ENCODE measurements at places on chromosomes 2 and 18.

DNA sequence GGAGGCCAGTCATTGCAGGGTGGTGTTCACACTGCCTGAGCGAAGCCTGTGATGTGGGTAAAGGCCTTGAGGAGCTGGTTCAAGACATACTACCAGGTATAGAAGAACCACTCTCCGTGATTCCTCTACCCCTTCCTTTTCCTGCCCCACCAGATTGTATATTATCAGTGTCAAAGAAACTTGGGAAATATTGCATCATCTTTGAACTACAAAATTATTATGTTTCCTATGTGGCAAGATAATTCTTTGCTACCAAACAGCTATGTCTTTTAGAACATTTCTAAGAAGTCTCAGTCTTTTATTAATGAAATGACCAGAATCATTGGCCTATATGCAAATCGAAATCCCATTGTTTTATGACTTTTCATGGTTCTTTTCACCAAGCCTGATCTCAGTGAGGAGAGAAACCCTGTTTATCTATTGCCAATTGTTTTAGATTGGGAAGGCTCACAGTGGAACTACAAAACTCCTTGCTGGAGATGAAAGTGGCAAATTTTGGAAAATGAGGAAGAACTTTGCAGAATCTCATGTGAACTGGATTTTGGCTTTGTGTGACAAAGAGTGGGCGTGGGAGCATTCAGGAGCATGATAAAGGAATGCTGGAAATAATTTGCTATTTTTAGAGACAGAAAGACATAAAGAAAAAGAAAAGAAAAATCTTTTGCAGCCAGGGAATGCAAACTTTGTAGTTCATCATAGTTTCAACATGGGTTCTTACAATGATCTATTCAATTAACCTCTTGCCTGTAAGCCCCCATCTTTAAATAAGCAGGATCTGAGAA, 286.9 kb downstream of the INSIG2 start:
- DNase-seq = no peak

DNA sequence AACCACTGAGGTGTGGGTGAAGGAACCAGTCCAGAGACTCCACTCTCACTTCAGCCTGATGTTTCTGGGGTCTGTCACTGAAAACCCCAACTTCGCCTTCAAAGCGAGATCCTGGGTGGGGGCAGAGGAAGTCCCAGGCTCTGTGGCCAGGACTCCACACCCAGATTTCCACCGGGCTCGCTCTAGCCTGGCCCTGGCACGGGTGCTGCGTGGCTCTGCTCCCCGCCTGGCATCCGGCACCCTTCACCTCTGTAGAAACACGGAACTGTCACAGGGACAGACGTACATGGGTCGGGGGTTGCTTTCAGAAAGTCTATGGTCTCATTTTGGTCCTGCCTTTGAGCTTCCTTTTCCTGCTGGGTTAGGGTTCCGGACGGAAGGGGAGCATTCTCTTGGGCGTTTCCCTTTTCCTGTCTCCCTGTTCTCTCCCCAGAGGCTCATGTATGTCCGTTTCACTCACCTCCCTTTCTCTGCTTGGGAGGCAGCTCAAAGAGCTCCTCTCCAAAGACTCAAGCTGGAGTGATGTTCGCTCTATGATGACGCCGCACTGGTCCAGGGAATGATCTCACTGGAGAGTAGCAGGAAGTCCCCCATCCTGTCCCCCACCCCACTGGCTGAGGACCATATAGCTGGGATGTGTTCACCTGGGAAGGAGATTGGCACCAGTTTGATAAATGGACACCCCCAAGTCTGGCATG, 41.5 kb downstream of the ODC1 start:
- no peak for DNase-seq

DNA sequence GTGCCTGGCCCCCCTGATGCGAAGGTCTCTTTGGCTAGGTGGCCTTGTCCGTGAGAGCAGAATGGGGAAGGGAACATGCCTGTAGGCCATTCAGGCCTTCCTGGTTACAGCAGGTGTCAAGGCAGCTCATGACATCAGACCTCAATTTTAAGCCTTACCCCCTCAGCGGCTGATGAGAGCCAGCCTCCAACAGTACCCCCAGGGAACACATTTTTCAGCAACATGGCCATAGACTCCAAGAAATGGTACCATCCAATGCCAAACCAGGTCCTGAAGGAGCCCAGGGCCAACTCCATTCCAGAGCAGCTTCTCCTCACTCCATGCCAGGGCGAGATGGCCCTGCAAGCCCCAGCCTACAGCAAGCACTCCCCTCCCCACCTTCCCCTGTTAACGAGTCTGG, 199.2 kb downstream of the SMAD2 start:
- DNase-seq = no peak

DNA sequence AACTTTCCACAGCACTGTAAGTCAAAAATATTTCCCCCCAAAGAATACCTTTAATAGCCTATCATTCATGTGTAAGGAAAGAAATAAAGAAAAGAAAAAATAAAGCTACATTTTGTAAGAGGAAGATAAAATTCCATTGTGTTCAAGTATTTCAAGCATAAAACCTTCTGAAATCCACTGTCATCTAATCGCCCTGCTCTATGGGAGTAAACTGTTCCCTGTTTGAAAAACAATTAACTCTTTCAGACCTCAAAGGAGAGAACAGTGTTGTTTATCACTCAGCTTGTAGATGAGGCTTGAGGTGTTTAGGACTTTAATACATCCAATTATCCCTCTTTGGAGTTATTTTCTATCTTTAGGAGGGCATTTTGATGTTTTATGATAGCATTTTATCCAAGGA, 112.2 kb upstream of the REG3G start:
- no peak for DNase-seq

DNA sequence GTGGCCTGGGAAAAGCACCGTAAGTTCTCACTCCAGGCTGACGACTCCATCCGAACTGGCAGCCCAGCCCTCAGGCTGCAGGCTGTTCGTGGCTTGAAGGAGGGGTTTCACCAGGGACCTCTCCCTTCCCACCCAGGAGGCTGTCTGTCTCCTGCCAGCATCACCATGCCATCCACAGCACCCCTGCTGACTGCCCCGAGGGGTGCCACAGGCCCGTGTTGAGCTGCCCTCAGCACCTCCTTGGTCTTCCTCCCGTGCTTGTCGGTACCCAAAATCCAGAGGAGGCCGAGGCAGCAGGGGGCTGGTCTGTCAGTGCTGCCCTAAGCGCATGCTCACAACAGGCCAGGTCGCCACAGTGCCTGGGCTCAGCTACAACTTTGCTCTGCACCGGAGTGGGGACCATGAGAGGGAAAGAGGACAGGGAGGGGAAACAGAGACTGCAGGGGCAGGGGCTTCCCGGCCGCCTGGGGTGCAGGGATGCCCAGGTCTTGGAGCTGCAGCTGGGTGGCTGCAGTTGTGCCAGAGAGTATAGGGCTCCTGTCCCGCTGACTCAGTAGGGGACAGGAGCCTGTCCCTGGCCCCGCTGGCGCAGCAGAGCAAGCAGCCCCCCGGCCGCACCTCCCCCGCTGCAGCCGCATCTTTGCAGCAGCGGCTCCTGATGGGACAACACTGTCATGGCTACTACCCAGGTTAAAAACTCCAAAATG, 963.7 kb upstream of the CRIM1 start:
- no peak for DNase-seq

GRCh38 chr2:27095745-27096651, 9.4 kb downstream of the KHK start:
- peak; percentile 50 for DNase-seq

GRCh38 chr2:46984642-46985476, 69.3 kb upstream of the MCFD2 start:
- DNase-seq = peak; percentile 96

DNA sequence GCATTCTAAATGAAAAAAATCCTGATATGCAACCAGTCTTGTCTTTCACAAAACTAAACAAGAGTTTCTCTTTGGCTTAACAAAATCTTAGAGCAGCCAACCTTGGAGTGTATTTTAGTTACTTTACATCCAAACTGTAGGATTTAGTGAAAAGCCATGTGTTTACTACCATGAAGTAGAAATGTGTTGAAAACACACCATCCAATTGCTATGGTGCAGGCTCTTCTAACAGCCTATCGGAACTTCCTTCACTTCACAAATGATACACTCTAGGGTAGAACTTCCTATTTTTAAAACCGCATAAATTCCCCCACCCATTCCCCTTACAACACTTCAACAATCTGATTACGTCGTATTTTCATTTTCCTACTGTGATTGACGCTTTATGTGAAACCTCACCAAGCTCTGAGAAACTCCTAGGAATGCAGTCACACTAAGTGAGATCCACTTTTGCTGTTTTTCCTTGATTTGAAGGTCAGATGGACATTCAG, 74.4 kb upstream of the MAP4K4 start:
- peak; percentile 97 for DNase-seq

DNA sequence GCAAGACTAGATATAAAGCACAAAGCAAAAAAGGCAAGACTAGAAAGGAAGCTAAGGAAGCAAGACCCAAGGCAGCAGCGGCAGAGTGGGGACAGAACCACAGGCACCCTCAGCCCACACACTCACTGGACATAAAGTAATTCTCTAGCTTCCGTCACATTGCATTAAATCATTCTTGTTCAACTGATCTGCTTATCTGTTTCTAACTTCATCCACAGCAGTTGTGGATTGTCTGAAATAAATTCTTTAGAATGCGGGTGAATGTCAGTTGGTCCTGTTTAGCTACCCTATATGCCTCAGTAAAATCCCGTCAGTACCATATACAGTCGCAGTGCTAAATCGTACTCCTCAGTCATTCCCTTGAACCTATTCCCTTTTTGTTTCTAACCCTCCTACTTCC, 183.2 kb upstream of the SLC39A10 start:
- DNase-seq = peak; percentile 48

- DNase-seq = no peak
These were observed 94.8 kb upstream of the OTOS start for GRCh38 chr2:240235149-240235803.

GRCh38 chr18:6022845-6023244, 127.5 kb upstream of the TMEM200C start:
- no peak for DNase-seq

- DNase-seq = no peak
These were observed 49.9 kb upstream of the RAB6C start for GRCh38 chr2:129929321-129930290.

GRCh38 chr18:56323673-56324072, 314.7 kb downstream of the TXNL1 start:
- no peak for DNase-seq

GRCh38 chr18:77433076-77433475, 183.4 kb downstream of the GALR1 start:
- no peak for DNase-seq

DNA sequence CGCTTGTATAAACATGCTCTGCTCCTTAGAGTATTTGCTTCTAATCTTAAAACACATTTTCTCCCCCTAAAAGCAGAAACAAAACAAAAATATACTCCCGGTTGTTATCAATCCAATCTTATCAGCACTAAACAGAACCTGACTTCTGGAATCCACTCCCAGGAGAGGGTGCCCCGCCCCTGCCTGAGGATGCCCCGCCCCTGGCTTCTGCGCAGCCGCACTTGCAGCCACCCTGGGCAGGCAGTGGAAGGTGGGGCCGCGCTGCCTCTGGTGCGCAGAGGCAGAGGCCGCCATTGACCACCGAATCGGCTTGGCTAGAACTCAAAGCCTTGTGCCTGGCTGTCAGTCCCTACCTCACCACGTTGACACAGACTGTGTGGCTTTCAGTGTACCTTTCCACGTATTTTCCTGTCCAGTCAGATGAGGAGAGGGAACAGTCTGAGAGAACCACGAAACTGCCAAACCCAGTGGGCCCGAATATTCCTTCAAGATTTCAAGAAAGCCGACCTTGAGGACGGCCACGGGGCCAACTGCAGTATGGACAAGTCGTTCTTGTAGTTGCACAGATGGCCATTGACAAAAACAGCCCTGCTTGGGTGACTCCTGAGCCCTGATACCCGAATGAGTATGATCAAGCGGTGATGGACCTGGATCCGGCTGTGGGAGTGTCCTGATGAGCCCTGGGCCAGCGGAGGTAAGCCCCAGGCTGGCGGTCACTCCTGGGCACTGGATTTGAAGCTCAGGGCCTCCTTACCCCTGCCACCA, 46.2 kb upstream of the ARHGAP28 start:
- no peak for DNase-seq

DNA sequence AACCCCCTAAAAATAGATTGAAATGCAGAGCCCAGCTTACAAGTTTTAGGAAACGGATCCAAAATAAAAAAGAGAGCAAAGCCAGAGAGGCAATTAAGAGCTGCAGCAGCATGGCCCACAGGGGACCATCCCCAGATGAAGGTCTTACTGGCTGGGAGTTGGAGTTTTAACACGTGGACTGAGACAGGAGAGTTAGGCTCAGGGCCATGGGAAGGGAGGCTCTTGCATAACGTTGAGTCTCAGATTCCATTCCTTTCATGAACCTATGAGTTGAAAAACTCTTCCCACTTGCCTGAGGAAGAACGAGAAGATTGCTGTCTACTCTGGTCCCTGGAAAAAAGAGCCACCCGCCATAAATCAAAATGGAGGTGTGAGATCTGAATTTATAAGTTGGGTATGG, 101.8 kb upstream of the NDUFV2 start:
- DNase-seq = no peak

DNA sequence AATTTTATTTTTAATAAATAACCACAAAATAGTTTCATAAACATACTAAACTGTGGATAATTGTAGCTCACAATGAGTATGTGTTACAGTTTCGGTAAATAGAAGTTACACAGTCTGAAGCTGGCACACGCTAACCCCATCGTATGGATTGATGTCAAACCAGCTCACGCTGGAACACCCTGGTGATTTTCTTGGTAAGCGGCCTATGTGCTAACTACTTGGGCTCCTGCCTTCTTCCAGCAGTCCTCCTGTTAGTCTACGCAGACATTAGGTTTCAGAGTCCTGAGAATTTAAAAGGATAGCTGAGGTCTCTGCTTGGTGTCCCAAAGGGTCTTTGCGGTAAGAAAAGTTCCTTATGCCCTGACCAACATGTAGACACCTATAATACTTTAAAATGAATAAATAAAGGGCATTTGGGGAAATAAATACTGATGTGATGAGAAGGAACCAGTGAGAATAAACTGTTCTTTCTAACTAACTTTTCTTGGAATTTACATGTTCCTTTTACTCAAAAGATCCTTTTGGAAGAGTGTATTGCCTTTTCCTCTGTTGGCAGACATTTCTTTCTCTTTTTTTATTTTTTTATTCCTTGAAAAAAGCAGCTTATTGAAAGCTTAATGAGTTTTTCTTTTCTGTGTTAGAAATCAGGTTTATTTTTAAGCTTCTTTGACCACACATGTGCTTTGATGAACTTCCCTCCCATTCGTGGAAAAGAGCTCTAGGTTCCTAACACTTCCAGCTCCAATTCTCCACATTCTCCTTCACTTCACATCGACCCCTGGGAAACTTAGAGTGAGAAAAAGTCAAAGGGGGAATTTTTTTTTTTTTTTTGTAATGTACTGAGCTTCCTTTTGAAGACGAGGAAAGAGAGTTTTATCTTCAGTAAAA, 322.2 kb downstream of the IRS1 start:
- no peak for DNase-seq

- DNase-seq = no peak
These were observed 29.6 kb upstream of the RNU4ATAC start for GRCh38 chr2:121501031-121501430.

DNA sequence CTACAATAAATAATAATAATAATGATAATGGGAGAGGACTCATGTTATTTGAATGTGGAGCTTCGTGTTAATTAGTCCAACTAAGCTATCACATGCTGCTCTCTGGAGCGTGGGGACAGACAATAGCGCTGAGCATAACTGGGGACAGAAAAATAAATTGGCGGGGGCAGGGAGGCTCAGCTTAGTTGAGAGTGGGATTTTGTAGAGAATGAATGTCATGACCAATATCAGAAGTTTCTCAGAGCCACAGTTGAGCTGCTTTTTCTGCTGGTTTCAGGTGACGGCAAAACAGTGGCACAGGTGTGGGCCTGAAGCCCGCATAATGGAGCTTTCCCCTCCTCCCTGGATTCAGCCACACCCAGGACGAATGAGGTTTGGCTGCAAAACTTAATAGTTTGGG, 111.1 kb upstream of the CAB39 start:
- no peak for DNase-seq

Data from inflammatory macrophage treated with lipopolysaccharide for 4 hours (primary cell).